ENCODE measurements at places on chromosomes 16 and 17.

- DNase-seq, result no peak
These were observed 19.8 kb upstream of the NTN1 start for GRCh38 chr17:9001559-9001958.

DNA sequence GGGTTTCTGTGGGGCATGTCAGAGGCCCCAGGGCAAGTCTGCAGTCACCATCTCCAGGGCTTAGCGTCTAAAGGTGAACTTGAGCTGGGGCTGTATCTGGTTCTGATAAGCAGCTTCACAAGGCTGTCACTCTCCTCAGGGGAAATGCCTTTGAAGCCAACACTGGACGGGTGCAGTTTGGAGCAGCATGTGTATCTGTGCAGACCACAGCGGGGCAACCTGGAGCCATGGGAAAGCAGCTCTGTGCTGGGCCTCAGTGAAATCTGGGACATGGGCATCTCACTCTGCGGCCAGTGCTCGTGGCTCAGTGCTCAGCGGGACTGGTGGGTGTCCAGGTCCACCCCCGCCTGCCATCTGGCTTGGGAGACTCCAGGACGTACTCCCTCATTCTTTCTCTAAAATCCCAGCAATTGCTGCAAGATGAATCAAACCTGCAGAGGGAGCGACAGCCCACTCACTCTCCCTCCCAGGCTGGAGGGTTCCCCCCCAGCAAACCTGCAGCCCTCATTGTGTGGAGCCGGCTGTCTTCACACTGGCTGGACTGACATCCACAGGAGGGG lies 63.5 kb downstream of the PRMT7 start:
- DNase-seq, result no peak

- no peak for DNase-seq
These were observed 18.0 kb downstream of the PLCD3 start for GRCh38 chr17:45114117-45114932.

GRCh38 chr17:29586676-29587469 lies 2.6 kb downstream of the GIT1 start:
- DNase-seq, result no peak

GRCh38 chr17:7515911-7516610 lies 31.9 kb downstream of the POLR2A start:
- no peak for DNase-seq

Data from coronary artery (tissue), 2 donors.